Effector memory CD4-positive, alpha-beta T cell (primary cell): ENCODE measurements at places on chromosomes 4 and X.

- no peak for DNase-seq
Observed at GRCh38 chrX:17769701-17770269, 32.5 kb downstream of the SCML1 start.

DNA sequence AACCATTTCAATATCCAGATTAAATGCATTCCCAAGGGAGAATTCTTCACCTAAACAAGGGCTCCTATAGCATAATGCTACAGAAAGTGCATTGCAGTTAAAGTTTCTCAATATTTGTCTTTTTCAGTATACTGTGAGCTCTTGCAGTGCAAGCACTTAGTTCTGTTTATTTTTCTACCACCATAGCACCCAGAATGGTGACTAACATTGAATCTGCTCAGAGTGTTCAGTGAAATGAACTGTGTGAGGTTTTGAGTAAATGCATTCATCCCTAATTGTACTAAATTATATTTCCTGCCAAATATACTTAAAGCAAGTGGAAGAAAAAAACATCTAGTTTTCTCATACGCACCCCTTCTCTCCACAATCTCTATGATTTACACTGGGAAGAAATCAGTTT is 383.9 kb downstream of the PCDH7 start:
- no peak for DNase-seq

DNA sequence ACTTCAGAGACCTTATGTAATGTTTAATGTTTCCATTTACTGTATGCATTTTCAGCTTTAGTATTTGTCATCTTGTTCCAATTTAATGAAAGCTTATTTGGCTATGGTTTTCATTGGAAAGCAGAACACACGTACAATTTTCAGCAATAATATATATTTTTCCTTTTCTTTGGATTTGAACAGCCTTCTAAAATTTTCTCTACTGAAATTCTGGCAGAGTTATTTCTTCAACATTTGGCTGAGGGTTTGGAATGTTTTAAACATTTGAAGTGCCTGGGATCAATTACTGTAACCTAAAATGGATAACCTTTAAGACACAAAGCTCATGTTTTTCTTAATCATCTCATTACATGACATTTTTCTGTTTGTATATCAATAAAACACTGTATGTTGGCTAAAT is 156.9 kb downstream of the TENM3 start:
- DNase-seq = no peak

- DNase-seq = no peak
Observed at GRCh38 chrX:13082206-13083065, 38.0 kb upstream of the FAM9C start.
